ENCODE measurements at places on chromosomes 6 and 20.

DNA sequence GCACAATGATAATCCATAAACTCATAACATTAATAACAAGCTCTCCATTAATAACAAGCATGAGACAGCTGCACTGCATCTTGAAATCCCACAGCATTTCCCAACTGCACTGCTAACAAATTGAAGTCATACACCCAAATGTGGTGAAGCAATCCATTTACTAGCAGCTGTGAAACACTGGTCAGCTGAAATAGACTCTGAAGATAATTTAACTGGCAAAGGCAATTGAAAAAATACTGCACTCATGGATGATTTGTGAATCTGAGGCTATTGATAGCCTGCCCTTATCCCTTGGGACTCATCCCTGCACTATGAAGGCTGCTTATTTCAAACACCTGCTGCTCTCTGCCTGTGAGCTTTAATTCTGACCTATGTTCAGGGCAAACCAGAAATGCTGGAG lies 49.1 kb upstream of the PLCB1 start:
- no peak for DNase-seq

DNA sequence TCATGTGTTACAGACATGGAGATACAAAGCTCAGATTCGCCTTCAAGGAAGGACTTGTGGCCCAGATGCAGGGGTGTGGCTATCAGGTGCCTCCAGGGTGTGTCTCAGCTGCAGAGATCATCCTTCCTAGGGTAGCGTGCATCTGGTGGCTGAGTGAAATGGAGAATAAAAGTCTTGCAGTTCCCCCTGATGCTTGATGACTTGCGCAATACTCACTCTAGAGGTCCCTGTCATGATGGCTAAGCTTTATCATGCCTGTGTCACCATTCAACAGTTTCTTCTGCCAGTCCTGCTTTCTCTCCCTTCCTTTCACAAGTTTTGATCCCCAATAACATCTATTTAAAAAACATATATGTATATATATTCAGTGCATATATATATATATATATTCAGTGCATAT lies 228.1 kb downstream of the PAX1 start:
- no peak for DNase-seq

GRCh38 chr20:20137851-20138250 lies 85.5 kb downstream of the CFAP61 start:
- DNase-seq, result no peak

- DNase-seq, result no peak
Observed at GRCh38 chr6:30331981-30332380, 5.3 kb downstream of the TRIM39 start.

GRCh38 chr20:9574181-9574580 lies 59.8 kb downstream of the LAMP5 start:
- no peak for DNase-seq

DNA sequence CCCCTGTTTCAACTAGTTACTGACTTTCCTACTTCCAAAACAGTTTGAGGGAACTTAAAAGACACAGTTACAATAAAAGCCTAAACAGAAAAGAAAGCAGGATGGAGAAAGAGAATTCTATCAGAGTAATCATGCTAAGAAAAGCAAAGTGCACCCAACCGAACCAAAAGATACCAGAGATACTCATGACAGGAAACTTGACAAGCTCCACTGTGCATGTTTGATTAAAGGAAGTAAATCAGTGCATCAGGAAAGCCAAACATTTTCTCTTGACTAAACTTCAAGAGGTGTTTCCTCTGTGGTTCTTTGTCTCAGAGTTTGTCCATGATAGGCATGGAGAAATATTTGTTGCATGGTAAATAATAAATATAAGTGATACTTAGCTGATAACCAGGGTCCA lies 138.9 kb downstream of the PACRG start:
- no peak for DNase-seq

GRCh38 chr20:63284083-63284440 lies 8.9 kb upstream of the COL20A1 start:
- DNase-seq, result no peak
